ENCODE measurements at places on chromosomes 12 and 14.

GRCh38 chr12:31491841-31492598 lies 98.9 kb downstream of the DENND5B start:
- no peak for DNase-seq

DNA sequence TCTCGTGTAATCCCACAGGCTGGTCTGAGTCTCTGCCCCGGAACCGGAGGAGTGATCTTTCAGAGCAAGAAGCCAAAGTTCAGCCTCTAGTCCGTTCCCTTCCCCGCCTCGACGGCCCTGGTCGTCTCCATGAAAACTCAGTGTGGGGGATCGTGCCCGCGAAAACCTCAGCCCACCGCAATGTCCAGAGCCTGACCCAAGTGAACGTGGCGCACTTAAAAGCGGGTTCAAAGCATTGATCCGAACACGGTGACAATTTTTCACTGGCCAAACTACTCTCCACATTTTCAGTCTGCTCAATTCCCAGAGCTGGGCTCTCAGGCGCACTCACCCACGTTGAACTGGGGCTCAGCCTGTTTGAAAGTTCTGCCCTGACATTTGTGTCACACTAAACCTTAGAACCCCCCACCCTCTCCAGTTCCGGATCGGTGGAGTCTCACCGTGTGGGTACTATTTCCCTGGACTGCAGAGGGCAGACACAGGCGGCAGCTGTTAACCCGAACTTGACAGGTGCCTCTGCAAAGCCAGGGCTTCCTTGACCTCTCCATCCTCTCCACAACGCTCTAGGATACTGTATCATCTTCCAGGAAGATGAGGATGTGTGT lies 886 bp upstream of the PRICKLE1 start:
- peak; percentile 29 for DNase-seq

DNA sequence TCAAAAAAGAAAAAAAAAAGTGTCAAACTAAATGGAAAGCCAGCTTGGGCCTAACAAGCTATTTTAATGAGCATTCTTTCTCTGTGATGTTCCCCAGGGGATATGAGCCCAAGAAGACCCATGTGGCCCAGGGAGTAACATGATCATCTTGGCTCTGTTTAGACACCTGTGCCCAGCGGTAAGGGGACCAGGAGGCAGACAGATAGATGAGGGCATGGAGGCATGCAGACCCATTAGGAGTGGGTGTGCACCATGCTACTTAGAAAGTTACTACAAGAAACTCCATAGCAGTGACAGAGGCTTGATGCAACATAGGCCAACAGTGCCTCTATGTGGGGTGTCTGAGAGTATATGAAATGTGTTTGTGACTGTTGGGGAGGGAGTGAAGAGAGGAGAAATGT lies 3.1 kb upstream of the CREBL2 start:
- DNase-seq = no peak

- DNase-seq = no peak
Measured at GRCh38 chr12:121693155-121693687, 19.3 kb upstream of the TMEM120B start.

GRCh38 chr12:11059784-11060183 lies 2.3 kb downstream of the TAS2R46 start:
- DNase-seq = no peak

DNA sequence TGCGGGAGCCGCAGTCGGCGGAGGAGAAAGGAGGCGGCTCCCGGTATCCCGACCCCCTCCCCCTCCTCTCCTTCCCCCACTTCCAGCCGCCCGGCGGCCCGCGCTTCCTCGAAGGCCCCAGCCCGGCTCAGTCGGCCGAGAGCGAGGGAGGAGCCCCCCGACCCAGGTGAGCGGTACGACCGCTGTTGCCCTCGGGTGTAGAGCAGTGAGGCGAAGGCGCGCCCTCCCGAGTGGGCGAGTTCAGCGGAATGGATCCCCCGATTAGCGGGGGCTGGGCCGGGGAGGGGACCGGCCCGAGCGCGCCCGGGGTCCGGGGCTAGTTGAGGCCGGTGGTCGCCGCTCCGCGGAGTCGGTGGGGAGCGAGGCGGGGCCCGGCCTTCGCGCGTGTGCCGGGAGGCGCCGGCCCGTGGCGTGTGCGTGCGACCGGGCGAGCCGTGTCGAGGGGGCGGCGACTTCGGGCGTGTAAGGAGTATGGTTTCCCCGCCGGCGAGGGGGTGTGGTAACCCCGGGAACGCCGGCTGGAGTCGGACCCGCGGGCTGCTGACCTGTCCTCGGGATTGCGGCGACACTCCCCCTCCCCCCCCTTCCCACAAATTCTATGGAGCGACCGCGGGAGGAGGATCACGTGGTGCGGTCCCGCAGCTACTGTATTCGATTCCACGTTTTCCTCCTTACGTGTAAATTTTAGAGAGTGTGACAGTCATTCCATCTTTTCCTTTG lies 501 bp downstream of the RIMKLB start:
- DNase-seq = peak; percentile 91

- no peak for DNase-seq
Measured at GRCh38 chr12:6154730-6155459, 30.4 kb upstream of the VWF start.

DNA sequence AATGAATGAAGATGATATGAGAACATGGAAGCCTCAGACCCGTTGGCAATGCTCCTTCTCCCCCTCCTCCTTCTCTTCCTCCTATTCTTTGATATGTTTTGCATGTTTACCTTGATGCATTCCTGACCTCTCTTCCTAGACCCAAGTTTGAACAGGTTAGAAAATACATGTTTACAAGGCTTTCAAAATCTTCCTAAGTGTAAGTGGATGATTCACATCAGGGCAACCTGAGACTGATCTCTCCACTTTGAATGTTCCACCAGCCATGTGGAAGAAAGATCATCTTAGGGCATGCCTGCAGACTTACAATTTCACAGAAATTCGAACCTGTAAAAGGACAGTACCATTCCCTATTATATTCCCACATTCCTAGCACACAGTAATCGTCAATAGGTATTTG lies 18.0 kb upstream of the LDHB start:
- no peak for DNase-seq

DNA sequence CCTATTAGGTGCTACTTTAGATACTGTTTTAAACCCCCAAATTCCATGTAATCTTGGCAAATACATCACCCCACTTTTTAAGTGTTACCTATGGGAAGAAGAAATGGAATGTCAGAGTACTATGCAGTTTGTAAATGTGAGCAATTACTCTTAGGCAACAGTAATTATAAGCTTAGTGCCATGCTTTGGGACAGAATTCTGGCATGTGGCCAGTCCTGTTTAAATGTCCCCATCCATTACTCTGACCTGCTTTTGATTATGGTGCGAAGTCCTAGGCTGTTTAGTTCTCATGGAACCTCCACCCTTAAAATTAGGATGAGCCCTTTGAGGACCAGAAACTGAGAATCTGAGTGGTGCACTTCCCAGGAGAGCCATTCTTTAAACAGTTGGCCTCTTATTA lies 321.4 kb upstream of the RGS6 start:
- no peak for DNase-seq

- DNase-seq = no peak
Measured at GRCh38 chr14:32980902-32981501, 42.3 kb downstream of the NPAS3 start.

DNA sequence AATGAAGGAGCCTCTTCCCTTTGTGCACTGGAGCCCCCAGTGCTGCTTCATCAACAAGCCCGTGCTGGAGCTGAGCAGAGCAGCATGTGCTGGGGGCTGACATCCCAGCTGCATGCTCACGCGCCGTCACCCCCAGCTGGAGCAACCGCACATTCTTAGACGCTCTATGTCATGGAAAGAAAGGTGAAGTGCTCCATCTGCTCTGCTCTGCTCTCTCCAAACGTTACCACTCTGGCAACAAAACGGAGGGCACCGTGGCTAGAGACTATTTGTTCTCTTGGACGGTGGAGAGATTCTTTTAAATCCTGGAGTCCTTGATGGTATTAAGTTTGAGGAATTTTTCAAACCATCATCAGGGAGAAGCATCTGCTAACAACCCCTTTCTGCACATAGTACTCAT lies 208.4 kb downstream of the C12orf75 start:
- no peak for DNase-seq

DNA sequence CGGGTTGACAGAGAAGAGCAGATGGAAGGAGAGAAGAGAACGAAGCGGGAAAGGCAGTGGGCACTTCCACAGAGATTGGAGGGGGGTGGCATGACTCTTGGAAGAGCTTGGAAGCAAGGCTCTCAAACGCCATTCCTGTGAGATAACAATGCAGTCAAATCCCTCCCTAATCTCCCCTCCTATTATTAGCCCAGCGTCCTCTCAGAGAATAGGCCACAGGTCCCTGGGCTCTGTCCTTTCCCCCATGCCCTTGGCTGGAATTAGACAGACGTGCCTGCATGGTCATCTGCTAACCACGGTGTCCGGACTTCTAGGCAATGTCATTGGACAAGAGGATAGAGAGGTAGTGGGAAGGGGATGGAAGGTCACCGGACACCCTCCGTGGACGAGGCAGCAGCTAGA lies 8.0 kb upstream of the MYH7 start:
- peak; percentile 26 for DNase-seq

DNA sequence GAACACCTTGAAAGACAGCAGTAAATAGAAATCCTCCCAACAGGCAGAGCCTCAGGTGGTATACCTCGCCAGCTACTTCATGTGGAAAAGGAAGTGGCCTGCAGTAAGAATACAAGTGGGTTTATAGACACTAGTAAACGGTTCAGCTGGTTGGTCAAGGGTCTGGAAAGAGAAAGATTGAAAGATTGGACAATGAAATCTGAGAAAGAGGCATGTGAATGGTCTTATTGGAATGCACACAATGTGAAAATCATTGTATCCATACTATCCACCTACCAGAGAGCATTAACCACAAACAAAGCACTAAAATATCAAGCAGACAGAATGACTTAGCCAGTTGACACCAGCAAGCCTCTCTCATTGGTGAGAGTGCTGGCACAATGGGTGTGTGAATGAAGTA lies 98.2 kb downstream of the SSPN start:
- DNase-seq = no peak

DNA sequence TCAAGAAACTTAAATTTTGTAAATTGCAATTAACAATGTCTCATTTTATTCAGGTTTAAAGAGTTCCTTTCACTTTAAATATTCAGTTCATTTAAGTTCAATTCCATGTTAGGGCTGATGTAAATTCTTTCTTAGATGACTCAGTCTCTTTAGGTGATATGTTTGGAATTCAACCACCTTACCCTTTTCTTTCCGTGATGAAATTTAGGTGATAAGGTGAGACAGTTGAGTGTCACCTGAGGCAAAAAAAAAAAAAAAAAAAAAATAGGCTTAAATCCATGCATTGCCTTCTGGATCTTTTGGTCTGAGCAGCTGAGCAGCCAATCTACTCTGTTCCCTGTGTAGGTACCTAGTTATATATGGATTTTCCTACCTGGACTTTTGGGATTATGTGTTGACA lies 299.5 kb downstream of the DAD1 start:
- no peak for DNase-seq

Measured in H7 (cell line).